Right cardiac atrium (tissue), 5 donors: ENCODE measurements at places on chromosomes 5 and 9. TPM values are rescaled to one million over a fixed set of nuclear protein-coding genes. Genes with fewer than 3 reads are reported as not detected.

The ZNF346 gene
- total RNA-seq, result 10.8 TPM

DNA sequence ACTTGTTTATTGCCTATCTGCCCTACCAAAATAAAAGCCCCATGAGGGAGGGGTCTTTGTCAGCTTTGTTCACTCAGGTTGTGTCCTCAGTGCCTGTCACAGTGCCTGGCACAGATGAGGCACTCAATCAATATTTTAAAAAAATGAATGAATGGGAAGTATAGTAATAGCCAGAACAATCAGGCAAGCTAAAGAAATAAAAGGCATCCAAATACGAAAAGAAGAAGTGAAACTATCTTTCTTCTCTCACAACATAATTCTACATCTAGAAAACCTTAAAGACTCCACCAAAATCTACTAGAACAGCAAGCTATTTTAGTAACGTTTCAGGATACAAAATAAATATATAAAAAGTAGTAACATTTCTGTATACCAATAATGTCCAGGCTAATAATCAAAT, 37.8 kb upstream of the C5orf63 start:
- no peak for DNase-seq

The CBY3 gene
- total RNA-seq, result not detected

The BARX1 gene
- not detected for total RNA-seq

DNA sequence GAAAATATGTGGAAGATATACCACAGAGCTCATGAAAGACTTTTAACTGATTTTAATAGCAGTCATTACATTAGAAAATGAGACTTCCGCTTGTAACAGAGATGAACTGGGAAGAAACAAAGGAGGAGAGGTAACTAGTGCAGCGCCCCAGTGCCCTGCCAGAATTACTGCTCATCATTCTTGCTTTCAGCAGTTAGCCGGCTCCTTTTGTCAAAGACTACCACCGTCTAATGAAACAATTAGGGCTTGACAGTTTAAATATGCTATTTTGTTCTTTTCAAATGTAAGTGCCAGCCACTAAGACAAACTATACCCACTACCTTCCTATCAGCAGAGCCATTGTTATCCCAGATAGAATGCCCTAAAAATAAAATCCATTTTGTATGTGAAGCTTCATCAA, 328.4 kb downstream of the EFNA5 start:
- no peak for DNase-seq

The EGFLAM gene
- total RNA-seq, result 3.4 TPM

The TMOD1 gene
- total RNA-seq, result 197 TPM

The QRFP gene
- not detected for total RNA-seq

DNA sequence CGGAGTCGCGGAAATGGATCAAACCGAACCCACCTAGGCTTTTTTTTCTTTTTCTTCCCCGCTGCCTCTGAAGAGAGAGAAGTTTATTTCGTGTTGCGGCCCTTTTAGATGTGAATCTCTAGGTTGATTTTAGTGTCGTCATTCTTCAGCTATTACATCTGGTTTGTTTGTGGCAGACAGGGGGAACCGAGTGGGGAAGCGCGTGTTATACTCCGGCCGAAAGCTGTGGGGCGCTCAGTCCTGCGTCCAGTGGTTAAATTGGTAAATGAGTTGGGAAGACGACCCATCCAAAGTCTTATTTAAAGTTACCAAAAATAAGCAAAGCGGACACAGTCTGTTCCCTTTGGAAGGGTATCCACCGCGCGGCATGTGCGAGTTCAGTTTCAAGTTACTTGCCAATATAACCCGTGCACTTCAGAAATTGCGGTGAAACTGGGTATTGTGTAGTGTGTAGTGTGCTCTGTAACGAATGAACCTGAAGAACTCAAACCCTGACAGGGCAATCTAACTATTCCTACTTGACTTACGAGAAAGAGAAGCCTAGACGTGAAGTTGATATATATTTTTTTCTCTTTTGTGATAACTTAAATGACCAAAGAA, 1.3 kb downstream of the MAN2A1 start:
- DNase-seq, result peak; percentile 89

DNA sequence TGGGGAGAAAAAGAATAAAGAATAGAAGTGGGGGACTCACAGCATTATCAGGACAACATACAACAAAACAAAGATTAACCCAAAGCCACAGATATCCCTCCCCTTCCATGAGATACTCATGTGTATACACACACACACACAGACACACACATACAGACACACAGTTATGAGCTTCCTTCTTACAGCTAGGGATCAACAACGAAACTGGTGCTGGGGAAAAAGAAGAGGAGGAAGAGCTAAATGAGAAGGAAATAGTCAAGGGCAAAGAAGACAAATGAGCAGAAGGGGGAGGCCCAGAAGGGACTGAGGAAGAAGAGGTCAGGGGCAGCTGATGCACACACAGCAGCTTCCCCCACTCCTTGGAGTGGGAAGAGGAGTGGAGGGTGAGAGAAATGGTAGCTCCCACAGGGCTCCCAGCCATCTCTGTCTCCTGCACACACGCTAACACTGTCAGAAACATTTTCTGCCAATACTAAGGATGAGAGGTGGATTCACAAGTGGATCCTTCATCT, 66.2 kb downstream of the SIL1 start:
- no peak for DNase-seq

The IFNA21 gene
- total RNA-seq, result not detected

The TEX48 gene
- not detected for total RNA-seq

- no peak for DNase-seq
These were observed 38.8 kb upstream of the ANKRD33B start for GRCh38 chr5:10525124-10525495.

GRCh38 chr9:6930827-6931226, 173.1 kb downstream of the KDM4C start:
- DNase-seq, result no peak

The PCDHGB4 gene
- total RNA-seq, result 5.5 TPM

- no peak for DNase-seq
These were observed 35.1 kb upstream of the EXOC3 start for GRCh38 chr5:407801-408268.

- DNase-seq, result no peak
These were observed 217.8 kb upstream of the RASEF start for GRCh38 chr9:83280790-83281189.

The SLCO4C1 gene
- total RNA-seq, result 0.08 TPM

- DNase-seq, result no peak
These were observed 92.5 kb downstream of the ATPSCKMT start for GRCh38 chr5:10157085-10157669.

The PRDM9 gene
- not detected for total RNA-seq

GRCh38 chr5:128475693-128476092, 62.4 kb downstream of the FBN2 start:
- no peak for DNase-seq

GRCh38 chr5:141947316-141947715, 10.7 kb downstream of the PCDH12 start:
- DNase-seq, result peak; percentile 60

The TMEM174 gene
- not detected for total RNA-seq

GRCh38 chr9:38621434-38622287, 1.3 kb upstream of the ANKRD18A start:
- peak; percentile 57 for DNase-seq

- no peak for DNase-seq
These were observed 61.1 kb upstream of the FRRS1L start for GRCh38 chr9:109228093-109228642.

The IL7R gene
- 0.34 TPM for total RNA-seq

The ANKRD31 gene
- total RNA-seq, result 0.06 TPM

GRCh38 chr5:176529741-176530141, 7.5 kb downstream of the RNF44 start:
- no peak for DNase-seq

- peak; percentile 82 for DNase-seq
These were observed 2.7 kb upstream of the NSMF start for GRCh38 chr9:137461663-137462395.

The PROP1 gene
- total RNA-seq, result not detected

DNA sequence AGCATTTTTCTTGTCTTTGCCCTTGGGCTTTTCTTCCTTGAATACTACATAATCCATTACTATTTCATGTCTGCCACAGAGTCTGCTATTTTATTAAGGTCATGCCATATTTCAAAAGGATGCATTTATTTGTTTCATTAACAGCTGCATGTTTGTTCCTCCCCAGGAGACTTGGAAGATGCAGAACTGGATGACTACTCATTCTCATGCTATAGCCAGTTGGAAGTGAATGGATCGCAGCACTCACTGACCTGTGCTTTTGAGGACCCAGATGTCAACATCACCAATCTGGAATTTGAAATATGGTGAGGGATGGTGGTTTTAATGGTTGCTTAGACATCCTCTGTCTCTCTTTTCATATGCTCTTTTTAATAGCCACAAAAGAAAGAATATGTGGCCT, 4.0 kb downstream of the IL7R start:
- DNase-seq, result no peak
